Globus pallidus (tissue), 1 donor: ENCODE measurements at places on chromosomes 3 and 15.
A peak's percentile ranks its signal among the peaks of the same experiment; 100 is the strongest.

- peak; percentile 65 for DNase-seq
Measured at GRCh38 chr3:39208463-39209055, 16.2 kb upstream of the XIRP1 start.

DNA sequence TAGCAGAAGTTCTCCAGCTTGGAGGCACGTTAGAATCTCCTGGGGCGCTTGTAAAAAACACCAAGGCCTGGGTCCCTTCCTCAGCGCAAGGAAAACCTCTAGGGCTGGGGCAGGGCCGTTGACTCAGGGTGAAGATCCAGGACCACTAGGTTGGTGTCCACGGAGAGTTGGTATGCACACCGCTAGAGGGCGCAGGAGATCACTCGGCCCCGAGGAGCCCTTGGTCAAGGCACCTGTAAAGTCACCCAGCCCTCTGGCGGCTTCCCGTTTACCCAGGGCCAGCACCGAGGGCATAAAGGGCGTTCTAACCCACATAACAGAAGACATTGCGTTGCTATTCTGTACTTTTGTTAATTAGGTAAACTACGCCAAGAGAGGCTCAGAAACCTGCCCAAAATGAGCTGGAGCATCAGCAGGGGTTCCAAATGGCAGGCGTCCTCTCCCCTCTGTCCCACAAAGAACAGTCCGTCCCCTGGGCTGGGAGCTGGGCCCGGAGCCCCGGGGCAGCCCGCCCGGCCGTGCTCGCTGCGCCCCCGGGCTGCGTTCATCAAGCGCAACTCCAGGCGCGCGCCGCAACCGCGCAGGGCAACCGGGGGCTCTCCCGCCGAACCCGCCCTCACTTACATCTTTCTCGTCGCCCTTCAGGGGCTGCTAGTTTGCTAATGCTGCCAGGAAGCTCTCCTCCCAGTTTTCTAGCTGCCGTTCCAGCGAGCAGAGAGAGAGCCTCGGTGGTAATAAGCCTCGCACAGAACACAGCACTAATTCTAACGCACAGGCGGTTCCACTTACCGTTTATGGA is 332.1 kb downstream of the ARRDC4 start:
- no peak for DNase-seq

DNA sequence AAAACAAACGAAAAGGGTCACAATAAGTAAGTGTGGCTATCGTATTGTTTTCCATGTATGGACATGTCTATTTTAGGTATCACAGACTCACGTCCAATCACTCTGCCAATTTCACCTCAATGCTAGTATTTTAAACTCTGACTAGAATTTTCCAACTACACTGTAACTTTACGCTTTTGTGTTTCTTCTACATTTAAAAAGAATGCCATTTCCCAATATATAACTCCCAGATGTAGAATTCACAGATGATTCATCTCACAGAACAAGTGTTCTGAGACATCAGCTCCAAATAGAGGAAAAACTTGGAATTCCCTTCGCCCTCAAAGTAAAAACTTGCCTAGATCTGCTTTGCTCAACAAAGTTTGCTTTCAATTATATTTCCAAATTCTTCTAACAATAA is 14.2 kb downstream of the LRIG1 start:
- DNase-seq: no peak

DNA sequence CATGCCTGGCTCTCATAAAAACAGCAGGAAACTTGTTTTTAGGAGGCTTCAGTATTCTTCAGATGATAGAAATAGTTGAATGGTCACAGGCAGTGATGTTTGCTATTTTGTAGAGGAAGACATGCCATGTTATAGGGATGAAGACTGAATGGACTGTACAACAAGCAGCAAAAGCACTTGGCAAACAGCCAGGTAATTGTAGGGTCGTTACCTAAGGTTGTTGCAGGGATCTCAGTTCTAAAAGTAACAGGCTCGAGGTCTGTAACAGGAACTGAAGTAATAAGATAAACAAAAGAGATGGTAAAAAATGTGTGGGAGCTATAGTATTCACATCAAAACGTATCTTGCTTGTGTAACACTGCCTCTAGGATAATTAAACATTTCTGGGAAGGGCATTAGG is 116.3 kb downstream of the TFG start:
- DNase-seq: no peak

DNA sequence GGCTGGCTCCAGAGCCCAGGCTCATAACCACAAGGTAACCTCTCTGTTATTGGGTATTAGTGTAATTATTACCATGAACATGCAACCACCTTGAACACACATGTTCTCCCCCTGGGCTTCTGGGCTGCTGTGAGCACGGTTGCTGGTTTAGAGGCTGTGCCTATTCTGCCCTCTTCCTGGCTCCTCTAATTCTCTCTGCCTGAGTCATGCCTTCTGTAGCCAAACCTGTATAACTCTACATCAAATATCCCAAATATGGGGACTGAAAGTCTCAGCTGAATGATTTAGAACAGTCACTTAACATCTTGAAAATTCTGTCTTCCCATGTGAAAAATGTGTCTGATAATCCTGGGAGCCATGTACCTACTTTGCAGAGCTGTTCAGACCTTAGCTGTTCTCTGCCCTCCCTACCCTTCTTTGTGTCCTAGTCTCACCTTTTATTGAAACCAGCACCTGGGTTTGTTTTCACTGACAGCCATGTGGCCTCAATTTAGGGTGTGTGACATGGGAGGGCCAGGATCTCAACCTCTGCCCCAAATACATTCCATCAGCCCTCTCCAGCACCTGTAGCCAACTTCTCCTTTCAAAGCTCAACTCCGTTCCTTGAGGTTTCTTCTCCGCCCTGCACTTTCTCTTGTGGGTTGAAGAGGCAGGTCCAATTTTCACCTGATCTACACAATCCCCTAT is 60.7 kb downstream of the PDZRN3 start:
- DNase-seq: no peak

GRCh38 chr3:185176750-185177359 is 24.0 kb upstream of the C3orf70 start:
- DNase-seq: peak; percentile 11

DNA sequence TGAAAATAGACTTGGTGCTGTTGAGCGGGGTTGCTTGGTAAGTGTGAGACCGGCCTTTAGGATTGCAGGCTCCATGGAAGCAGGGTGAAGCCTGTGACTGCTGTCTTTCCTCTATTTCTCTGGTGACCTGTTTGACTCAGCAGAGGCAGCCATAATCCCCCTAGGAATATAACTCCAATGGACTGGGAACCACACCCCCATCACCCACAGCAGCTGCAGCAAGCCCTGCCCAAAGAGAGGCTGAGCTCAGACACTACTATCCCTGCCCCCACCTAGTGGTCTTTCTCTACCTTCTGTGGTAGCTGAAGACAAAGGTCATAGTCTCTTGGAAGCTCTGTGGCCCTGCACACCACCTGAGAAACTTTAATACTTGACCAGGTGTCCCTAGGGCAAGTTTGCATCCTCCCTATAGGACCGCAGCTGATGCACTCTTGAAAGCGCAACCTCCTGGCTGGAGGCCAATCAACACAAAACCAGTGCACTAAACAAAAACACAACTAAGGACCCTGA is 133.6 kb upstream of the MRPL3 start:
- DNase-seq: no peak

DNA sequence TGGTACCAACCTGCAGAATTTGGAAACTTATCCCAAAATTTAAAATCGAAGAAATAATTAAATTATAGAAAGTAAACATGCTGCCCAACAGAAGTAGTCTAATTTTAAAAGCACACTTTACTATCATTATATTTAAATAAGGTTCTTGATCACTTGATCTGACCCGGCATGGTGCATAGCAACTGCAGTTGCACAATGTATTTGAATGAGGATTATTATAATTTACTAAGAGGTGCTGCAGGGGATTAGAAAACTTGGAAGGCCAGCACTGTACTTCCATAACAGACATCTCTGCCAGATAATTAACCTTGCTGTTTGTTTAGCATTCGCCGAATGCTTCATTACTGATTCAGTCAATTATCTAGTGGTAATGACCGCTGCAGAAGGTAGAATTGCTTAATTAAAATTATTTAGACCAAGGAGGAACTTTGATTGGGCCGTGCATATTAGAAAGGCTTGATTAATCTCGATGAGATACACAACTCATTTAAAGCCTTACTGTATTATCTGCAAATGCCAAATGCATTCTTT is 971.6 kb downstream of the ZPLD1 start:
- DNase-seq: no peak

- no peak for DNase-seq
Measured at GRCh38 chr3:169564883-169565282, 98.6 kb downstream of the MECOM start.

GRCh38 chr15:66288551-66289185 is 4.7 kb upstream of the DIS3L start:
- no peak for DNase-seq

DNA sequence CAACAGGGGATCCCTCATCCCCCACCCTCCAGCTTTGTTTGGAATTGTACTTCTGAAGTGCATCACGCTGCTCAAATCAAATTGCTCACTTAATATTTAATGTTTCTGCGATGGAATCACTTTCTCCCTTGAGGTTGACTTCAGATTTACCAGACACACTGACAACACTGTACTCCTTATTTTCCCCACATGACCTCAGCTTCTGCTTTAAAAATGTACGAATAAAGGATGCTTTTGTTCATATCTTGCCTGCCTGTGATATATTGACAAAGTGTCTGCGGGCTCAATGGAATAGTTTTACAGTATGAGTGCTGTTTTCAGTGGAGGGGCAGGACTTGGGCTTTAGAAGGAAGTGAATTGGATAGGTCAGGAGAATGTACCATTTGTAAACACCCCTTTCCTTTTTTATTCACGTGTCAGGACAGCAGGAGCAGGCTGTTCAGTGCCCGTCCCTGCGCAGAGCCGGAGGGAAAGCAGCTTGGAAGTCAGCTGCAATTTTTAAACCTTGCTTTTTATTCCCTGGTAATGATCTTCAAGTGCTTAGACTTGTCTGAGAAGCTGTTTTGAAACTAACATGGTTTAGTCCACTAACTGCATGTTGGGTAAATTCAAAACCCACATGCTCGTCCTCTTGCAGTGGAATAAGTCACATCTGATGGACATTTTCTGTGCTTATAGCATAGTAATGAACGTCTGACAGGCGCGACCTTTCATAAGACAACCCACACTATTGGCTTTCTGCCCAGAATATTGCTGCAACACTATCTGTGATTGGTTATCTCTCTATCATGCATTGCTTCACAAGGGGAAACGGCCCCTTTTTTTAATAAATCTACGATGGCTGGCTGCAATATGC is 29.9 kb downstream of the MBNL1 start:
- DNase-seq: peak; percentile 86

- no peak for DNase-seq
Measured at GRCh38 chr3:158602227-158602626, 31.2 kb downstream of the MLF1 start.

DNA sequence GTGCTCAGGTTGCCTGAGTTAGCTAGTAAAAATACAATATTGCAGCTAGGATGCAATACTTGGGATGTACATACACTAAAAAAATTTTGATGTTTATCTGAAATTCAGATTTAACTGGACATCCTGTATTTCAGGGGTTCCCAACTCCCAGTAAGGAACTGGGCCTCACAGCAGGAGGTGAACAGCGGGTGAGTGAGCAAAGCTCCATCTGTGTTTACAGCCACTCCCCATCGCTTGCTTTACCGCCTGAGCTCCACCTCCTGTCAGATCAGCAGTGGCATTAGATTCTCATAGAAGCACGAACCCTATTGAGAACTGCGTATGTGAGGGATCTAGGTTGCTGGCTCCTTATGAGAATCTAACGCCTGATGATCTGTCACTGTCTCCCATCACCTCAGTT is 285.1 kb upstream of the PROK2 start:
- DNase-seq: no peak

DNA sequence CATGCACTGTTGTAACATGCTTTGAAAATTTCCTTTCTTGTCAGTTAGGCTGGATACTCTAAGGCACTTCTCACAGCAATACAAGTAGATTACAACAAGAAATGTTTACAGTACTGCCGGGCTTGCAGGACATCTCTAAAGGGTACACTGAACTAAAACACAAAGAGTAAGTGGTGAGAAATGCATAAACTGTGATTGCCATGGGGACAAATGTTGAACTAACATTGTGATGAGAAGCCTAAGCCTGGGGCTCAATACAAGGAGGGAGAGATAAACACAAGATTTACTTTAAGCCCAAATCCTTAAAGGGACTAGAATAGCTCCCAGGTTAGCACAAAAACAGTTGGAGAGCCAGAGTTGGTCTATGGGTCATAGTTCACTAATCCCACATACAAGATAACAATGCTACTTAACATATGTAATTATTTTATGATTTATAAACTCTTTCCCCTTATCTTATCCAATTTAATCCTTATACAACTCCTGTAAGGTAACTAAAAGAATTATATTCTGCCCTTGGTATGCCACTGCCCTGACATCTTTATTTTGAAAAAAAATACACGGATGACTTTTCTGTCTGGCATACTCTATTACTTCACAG is 126.9 kb downstream of the THRB start:
- DNase-seq: no peak

DNA sequence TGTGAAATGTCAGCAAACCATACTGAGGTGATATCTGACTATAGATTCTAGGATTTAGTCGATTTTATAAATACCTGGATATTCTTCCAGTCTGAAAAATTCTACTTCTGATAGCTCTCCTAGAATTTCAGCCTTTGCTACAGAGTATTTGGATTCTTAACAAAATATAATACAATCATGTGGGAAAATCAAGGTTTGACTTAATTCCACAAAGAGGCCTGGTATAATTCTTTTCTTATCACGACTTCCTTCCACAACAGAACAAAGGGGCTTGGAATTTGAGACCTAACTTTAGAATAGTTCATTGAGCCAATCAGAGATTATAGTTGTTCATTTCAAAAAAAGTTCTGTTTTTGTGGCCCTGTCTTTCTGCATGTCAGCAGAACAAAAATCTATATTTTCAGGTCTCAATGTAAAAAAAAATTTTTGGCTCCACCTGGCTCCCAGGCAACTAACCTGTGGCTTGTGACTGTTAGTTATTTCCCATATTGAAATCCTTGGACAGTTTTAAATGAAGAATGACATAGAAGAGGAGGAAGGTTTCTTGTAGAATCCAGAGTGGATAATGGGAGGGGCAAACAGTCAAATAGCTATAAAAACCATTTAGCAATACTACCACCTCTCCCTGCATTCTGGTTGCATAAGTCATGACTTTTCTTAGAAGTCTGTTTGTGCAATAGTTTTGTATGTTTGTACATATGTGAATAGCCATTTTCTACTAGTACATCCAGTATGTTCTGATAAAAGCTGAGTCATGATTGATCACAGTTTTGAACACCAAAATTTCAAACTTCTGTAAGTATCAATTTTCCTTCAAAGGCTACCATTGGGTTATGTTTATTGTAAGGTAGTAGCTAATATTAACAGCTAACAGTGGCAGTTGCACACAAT is 4.0 kb downstream of the TM4SF1 start:
- DNase-seq: no peak

GRCh38 chr3:195001961-195002861 is 268.7 kb downstream of the XXYLT1 start:
- no peak for DNase-seq

DNA sequence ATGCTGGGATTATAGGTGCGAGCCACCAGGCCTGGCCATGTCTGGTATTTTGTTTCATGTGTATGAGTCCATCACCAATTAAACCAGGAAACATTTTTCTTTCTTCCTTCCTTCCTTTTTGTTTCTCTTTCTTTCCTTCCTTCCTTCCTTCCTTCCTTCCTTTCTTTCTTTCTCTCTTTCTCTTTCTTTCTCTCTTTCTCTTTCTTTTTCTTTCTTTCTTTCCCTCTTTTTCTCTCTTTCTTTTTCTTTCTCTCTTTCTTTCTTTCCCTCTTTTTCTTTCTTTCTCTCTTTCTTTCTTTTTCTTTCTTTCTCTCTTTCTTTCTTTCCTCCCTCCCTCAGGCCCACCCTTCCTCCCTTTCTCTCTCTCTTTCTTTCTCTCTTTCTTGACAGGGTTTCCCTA is 83.4 kb downstream of the SLC9A9 start:
- no peak for DNase-seq

- no peak for DNase-seq
Measured at GRCh38 chr3:46183330-46183729, 24.8 kb downstream of the CCR1 start.
